ENCODE measurements at places on chromosomes 4 and X.

GRCh38 chr4:6705646-6706045, 4.0 kb downstream of the MRFAP1L1 start:
- DNase-seq: no peak

DNA sequence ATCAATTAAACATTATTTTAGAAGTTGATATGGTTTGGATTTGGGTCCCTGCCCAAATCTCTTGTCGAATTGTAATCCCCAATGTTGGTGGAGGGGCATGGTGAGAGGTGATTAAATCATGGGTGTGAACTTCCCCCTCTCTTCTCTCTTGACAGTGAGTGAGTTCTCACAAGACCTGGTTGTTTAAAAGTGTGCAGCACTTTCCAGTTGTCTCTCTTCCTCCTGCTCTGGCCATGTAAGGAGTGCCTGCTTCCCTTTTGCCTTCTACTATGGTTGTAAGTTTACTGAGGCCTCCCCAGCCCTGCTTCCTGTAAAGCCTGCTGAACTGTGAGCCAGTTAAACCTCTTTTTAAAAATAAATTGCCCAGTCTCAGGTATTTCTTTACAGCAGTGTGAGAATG, 141.4 kb downstream of the GALNTL6 start:
- no peak for DNase-seq

GRCh38 chrX:19875050-19875431, 12.4 kb downstream of the SH3KBP1 start:
- no peak for DNase-seq

- no peak for DNase-seq
These were observed 67.9 kb downstream of the SMARCA5 start for GRCh38 chr4:143581331-143581946.

DNA sequence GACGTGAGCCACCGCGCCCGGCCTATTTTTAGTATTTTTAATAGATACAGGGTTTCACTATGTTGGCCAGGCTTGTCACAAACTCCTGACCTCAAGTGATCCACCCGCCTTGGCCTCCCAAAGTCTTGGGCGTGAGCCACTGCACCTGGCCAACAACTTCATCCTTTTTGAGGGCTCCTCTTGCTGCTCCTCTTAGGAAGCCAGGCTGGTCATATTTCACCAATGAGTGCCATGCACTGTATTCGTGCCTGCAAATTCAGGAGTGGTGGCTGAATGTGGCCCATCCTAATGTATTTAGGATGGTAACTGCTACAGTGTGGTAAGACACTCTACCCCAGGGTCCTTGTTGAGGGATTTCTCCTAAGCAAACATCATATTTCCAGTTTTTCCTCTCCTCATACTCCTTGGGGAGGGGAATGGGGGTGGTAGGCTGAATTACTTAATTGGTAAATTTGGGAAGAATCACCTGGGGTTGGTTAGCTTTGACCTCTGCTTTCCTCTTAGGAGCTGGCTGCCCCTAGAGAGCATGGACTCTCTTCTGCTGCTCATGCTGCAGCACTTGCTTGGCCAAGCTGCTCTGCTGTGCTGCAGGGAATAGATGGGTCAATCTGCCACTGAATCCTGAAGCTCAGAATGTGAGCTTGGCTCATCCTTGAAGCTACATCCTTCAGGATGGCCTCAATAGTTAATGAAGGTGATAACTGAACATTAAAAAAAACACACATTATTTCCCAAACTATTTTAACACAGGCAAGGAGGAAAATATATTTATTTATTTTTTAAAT, 167.4 kb downstream of the HS3ST1 start:
- no peak for DNase-seq

- no peak for DNase-seq
These were observed 12.3 kb downstream of the CCDC160 start for GRCh38 chrX:134249241-134249640.

DNA sequence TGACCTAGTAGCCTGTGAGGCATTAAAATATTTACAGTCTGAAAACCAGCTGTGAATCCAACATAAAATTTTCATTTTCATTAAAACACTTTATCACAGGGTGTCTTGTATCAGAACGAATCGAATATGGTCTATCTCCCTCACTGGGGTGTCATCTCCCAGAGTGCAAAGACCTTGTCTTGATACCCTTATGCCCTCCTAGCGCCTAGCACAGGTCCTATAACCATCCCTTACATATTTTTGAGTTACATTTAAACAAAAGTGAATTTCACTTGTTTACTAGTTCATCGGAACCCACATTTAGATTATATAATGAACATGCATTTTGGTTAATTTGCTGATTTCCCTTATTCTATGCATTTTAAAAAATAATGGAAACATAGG, 14.0 kb downstream of the DIPK2B start:
- no peak for DNase-seq
